Activated B cell treated with CpG ODN at 0.5 μM for 24 hours (primary cell): ENCODE measurements at places on chromosomes 2 and 18.

DNA sequence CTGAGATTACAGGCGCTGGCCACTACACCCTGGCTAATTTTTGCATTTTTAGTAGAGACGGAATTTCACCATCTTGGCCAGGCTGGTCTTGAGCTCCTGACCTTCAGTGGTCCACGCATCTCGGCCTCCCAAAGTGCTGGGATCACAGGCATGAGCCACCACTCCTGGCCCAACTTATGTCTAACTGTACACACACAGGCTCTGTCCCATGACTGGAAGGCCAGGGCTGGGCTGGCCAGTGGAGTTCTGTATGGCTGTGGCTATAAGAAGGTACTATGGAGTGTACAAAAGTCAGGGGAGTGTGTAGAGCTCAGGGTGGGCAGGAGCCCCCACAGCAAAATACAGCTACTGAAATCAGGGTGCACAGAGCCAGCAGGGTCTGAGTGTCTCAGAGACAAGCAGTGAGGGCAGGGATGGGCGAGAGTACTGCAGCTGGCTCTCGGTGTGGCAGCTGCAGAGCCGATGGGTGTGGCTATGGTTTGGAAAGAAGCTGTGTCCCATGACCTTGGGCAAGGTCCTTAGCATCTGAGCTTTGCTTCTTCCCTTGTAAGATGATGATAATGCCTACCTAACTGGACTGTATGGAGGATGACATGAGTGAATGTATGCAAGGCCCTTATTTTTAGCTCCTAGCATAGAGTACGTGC lies 10.4 kb upstream of the MSGN1 start:
- H3K4me1 ChIP-seq = peaks cover 78% of the 10 kb centered on the region
- no peaks in the 10 kb centered on the region for H3K27me3 ChIP-seq

- H3K4me3 ChIP-seq = no peak overlapping the region
- H3K36me3 ChIP-seq = peaks cover 31% of the 10 kb centered on the region
- DNase-seq = no peak
- H3K27ac ChIP-seq = no peak overlapping the region
- H3K4me1 ChIP-seq = peaks cover 53% of the 10 kb centered on the region
These were observed 109.1 kb downstream of the HAUS1 start for GRCh38 chr18:46213295-46213694.

- no peaks in the 10 kb centered on the region for H3K27me3 ChIP-seq
- no peak overlapping the region for H3K27ac ChIP-seq
- no peaks in the 10 kb centered on the region for H3K36me3 ChIP-seq
- no peak overlapping the region for H3K4me3 ChIP-seq
- no peaks in the 10 kb centered on the region for H3K4me1 ChIP-seq
These were observed 66.6 kb downstream of the MTCL1 start for GRCh38 chr18:8771930-8772329.

- H3K27me3 ChIP-seq = peaks cover 16% of the 10 kb centered on the region
- DNase-seq = no peak
- H3K27ac ChIP-seq = no peak overlapping the region
- H3K36me3 ChIP-seq = no peaks in the 10 kb centered on the region
- H3K4me1 ChIP-seq = peaks cover 4% of the 10 kb centered on the region
These were observed 7.1 kb upstream of the NAPG start for GRCh38 chr18:10518595-10519255.

DNA sequence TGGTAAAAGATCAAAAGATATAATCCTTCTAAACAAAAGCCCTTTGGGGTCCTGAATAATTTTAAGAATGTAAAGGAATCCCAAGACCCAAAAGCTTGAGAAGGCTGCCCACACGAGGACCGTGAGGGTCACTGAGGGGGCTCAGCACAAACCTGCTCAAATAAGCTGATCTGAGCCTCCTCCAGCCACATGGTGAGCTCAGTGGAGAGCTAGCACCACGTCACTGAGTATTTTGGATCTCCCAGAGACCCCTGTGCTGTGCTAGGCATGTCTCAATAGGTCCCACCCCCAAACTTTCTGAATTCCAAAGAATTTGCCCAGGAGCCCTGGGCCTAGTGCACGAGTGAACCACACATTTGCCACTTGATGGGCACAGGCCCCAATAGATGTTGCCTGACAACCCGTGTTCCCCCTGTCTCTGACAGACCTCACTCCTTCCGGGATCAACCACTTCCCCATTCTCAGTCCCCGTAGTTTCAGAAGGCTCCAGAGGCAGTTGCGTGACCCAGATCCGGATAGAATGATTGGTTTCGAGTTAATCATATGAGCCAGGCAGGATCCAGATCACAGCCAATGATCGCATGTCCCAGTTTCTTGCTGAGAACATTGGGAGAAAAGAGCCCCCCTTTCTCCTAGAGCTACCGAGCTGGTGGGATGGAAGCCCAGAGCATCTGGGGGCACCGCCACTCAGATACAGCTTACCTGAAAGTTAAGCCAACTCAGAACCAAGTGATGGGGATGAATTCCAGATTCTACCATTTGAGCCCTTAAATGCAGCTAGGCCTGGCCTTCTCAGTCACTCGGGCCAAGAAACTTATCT lies 203.8 kb downstream of the TNS1 start:
- H3K4me1 ChIP-seq = peaks cover 17% of the 10 kb centered on the region
- DNase-seq = no peak
- no peak overlapping the region for H3K4me3 ChIP-seq
- no peaks in the 10 kb centered on the region for H3K36me3 ChIP-seq
- peak overlapping the region; percentile 61 for H3K27ac ChIP-seq

DNA sequence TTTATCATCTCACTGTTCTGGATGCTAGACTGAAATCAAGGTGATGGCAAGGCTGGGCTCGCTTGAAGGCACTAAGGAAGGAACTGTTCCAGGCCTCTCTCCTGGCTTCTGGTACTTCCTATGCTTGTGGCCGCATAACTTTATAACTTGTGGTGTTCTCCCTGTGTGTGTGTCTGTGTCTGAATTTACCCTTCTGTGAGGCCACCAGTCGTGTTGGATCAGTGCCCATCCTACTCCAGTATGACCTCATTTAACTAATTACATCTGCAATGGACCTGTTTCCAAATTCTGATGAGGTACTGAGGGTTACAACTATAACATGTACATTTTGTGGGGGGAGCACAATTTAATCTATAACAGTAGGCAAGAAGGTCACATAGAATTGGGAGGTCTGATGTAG lies 41.6 kb downstream of the LYPD6B start:
- H3K27ac ChIP-seq = no peak overlapping the region
- peaks cover 4% of the 10 kb centered on the region for H3K27me3 ChIP-seq
- no peak overlapping the region for H3K4me3 ChIP-seq
- H3K4me1 ChIP-seq = no peaks in the 10 kb centered on the region
- H3K36me3 ChIP-seq = no peaks in the 10 kb centered on the region
- DNase-seq = no peak

DNA sequence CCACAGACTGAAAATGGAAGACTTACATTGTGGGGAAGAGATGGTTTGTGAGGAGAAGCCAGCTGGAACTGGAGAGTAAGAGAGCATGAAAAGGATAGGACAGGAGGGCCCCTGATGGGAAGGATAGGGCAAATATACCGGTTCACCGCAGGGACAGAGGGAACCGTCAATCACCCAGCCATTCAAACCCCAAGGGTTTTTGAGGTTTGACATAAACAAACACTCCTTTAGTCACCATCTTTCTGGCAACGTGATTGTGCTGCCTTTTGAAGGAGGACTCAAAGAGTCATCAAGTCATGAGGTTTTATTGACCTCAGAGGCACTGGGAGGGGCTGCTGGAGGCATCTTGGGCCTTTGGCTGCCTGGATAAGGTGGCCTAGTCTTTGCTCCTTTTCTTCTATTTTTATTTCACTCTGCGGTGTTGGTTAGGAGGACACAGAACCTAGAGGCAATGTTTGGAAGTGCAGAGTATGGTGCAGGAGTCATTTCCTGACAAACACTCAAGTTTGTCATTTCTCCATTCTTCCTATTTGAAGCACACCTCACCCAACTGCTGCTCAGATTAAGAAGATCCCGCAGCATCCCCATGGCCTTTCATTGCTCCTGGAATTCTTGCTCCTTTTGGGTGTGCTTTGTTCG lies 487.3 kb upstream of the SPRED2 start:
- peaks cover 2% of the 10 kb centered on the region for H3K27me3 ChIP-seq
- no peak for DNase-seq
- no peaks in the 10 kb centered on the region for H3K36me3 ChIP-seq
- H3K4me1 ChIP-seq = no peaks in the 10 kb centered on the region
- no peak overlapping the region for H3K27ac ChIP-seq

- peaks cover 6% of the 10 kb centered on the region for H3K4me1 ChIP-seq
- no peak overlapping the region for H3K27ac ChIP-seq
- peaks cover 4% of the 10 kb centered on the region for H3K36me3 ChIP-seq
These were observed 28.1 kb upstream of the RASGRP3 start for GRCh38 chr2:33448220-33448899.

- H3K36me3 ChIP-seq = peaks cover 23% of the 10 kb centered on the region
- H3K27me3 ChIP-seq = no peaks in the 10 kb centered on the region
- no peak overlapping the region for H3K27ac ChIP-seq
- DNase-seq = no peak
These were observed 1.7 kb upstream of the STAMBP start for GRCh38 chr2:73827018-73827417.

DNA sequence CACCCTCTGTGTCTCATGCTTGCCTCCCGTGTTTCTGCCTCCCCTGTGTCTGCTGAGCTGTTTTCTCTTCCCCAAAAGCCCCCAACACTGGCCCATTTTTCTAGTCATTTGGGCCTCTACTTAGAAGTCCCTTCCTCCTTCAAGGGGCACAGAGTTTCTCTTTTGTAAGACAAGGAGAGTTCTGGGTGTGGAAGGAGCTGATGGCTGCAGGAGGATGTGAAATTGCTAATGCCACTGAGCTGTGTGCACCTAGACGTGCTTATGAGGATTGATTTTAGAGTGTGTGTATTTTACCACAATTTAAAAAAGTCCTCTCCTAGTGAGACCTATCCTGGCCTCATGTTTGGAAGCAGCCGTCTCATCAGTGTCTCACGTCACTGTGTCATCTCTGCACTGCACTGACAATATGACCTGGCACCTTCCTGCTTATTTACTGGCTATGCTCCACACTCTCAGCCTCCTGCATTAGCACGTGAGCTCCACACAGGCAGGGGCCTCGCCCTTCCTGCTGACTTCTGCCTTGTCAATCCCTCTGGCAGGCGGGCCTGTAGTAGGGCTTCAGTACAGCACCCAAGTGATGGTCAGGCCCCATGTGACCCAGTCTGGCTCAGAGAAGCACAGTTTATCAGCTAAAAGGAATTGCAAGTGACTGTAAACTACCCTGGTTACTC lies 8.0 kb upstream of the MBP start:
- peaks cover 11% of the 10 kb centered on the region for H3K36me3 ChIP-seq

- DNase-seq = no peak
- H3K27ac ChIP-seq = no peak overlapping the region
- no peaks in the 10 kb centered on the region for H3K36me3 ChIP-seq
- H3K4me3 ChIP-seq = no peak overlapping the region
- no peaks in the 10 kb centered on the region for H3K4me1 ChIP-seq
- no peaks in the 10 kb centered on the region for H3K27me3 ChIP-seq
These were observed 210.7 kb downstream of the KLHL29 start for GRCh38 chr2:23595601-23596251.

DNA sequence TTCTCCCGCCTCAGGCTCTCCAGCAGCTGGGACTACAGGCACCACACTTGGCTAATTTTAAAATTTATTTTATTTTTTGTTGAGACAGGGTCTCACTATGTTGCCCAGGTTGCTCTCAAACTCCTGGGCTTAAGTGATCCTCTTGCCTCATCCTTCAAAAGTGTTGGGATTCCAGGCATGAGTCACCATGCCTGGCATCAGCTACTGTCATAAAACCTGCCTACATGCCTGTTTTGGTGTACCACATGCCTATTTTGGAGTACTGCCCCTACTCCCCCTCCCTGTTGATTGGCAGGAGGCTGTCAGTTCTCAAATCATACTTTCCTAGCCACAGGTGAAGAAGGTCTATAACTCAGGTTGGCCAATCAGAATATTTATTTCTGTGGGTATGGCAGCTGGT lies 64.0 kb downstream of the CHST9 start:
- no peak overlapping the region for H3K4me3 ChIP-seq
- no peak overlapping the region for H3K27ac ChIP-seq
- no peaks in the 10 kb centered on the region for H3K4me1 ChIP-seq
- no peaks in the 10 kb centered on the region for H3K36me3 ChIP-seq

- peaks cover 45% of the 10 kb centered on the region for H3K4me1 ChIP-seq
- peak; percentile 73 for DNase-seq
- no peaks in the 10 kb centered on the region for H3K27me3 ChIP-seq
- H3K36me3 ChIP-seq = peaks cover 16% of the 10 kb centered on the region
- H3K4me3 ChIP-seq = peak overlapping the region; percentile 92
These were observed 1.3 kb downstream of the HS6ST1 start for GRCh38 chr2:128317181-128317898.

DNA sequence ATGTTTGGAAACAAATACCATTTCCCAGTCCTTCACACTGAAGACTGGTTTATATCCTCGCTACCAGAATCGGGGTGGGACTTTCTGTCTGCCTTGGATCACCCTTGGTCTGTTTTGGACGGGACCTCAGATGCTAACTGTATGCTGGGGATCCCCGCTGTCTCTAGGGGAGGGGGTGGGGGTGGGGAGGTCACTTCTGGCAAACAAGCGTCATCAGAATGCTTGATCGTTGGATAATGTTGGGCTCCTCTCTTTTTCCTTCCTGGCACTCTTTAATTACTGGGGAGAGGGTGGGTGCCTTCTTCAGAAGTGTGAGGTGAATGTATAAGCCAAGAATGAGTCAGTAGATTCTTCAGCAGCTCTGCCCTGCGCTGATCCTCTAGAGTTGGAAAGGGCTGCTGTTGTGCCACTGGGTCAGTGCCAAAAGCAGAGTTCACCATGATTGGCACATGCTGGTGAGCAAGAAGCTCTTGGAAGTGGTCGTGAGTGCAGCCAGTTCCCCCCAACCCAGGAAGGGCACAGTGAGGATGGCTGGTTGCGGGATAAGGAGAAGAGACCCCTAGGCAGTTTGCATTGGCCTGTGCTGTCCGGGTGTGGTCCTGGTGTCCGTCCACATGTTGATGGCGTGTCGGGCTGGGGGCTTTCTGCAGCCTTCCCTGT lies 32.2 kb downstream of the DGKD start:
- H3K27ac ChIP-seq = peak overlapping the region; percentile 95
- DNase-seq = no peak

DNA sequence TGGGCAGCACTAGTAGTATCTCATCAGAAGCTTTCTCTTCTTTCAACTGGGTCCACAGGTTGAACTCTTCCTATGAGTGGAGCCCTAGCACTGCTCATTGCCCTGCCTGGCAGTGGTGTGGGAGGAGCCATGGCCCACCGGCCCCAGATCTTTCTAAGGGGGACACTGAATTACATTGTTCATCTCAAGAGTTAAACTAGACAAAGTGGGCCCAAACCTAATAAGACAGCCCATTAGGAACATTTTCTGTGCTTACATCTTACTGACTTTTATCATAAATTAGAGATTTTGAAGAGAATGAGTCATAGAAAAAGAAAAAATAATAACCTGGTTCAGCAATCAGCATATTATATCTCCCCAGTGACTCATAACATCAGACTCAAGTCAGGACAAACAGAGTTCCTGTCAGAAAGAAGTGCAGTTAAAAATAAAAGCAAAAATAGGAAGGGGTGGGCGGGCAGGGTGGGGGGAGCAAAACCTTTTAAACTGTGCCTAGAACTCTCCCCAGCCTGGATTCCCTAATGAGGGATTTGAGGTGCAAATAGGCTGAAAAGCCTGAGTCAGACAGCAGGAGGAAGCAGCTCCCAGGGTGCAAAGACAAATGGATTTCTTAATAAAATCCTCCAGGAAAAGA lies 161.6 kb upstream of the TRIB2 start:
- H3K36me3 ChIP-seq = no peaks in the 10 kb centered on the region
- H3K27me3 ChIP-seq = no peaks in the 10 kb centered on the region
- DNase-seq = no peak
- H3K4me1 ChIP-seq = peaks cover 53% of the 10 kb centered on the region
